ENCODE measurements at places on chromosomes 12 and 14.

- DNase-seq = no peak
Observed at GRCh38 chr12:101942250-101942605, 64.8 kb downstream of the DRAM1 start.

GRCh38 chr14:104600141-104600643 lies 4.4 kb downstream of the TMEM179 start:
- DNase-seq = no peak

DNA sequence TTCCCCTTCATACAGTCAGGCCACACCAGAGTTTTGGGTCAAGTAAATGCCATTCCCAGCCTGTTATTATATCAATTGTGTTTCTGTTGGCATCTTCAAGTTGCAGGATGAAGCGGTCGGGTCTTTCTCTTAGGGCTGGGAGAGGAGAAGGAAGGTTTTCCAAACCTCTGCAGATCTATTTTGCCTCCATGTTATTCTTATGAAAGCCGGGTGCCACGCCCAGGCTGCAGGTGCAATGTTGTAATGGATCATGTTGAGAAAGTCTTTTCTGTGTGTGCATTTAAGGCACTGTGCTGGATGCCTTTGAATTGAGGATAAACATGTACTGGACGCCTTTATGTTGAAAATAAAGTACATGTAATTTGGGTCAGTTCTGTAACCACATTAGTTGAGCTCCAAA lies 164.4 kb upstream of the HIF1A start:
- DNase-seq = no peak

DNA sequence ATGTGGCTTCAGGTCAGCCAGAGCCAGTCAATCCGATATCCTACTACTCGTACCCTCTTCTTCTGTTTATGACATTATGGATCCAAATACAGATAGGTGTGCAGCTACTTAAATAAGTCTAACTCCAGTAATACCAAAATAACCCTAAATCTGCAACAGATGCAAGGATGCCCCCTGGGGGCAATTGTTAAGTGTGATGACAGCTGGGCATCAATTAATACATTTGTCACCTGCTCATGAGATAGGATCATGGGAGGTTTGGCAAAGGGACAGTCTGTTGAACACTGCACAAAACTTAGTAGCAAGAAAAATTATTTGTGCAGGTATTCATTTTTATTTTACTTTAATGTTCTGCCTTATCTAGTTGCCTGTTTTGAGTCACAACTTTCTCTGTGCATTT lies 83.2 kb downstream of the SLC38A6 start:
- no peak for DNase-seq

GRCh38 chr12:22982635-22983034 lies 357.7 kb downstream of the ETNK1 start:
- no peak for DNase-seq

DNA sequence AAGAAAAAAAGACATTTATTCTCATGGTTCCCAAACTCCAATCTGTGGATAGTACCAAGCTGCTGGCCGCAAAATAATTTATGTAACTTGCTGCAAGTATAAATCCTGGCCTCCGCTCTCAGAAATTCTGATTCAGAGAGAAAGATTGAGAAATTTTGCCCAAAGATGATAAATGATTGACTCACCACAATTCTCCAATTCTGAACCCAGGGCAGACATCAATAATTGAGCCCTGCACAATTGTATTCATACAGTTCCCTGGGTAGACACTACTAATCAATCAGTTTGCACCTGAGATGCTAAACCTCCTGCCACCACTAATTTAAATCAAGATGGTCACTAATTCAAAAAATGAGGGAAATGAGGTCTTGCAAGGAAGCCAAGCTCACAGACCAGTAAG lies 38.2 kb downstream of the TRPV4 start:
- no peak for DNase-seq

DNA sequence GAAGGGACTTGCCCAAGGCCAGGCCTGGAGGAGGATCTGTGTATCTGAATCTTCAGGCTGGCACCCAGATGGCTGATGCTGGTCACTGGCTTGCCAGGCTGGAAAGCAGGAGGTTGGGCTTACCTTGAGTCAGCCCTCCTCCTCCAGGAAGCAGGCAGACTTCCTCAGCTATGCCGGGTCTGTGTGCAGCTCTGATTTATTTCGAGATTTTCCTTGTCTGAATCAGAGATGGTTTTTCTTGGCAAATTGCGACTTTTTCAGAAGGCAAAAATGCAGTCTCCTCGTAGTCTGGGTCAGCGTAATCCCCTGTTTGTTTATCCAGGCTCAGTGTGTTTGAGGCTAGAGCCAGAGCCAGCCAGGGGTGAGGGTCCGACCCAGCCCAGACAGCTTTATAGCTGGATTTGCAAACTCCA lies 48.9 kb downstream of the SMOC1 start:
- no peak for DNase-seq

- peak; percentile 74 for DNase-seq
Observed at GRCh38 chr12:6953442-6954315, 2.5 kb downstream of the PTPN6 start.

GRCh38 chr12:131682510-131682895 lies 28.4 kb upstream of the SFSWAP start:
- no peak for DNase-seq

DNA sequence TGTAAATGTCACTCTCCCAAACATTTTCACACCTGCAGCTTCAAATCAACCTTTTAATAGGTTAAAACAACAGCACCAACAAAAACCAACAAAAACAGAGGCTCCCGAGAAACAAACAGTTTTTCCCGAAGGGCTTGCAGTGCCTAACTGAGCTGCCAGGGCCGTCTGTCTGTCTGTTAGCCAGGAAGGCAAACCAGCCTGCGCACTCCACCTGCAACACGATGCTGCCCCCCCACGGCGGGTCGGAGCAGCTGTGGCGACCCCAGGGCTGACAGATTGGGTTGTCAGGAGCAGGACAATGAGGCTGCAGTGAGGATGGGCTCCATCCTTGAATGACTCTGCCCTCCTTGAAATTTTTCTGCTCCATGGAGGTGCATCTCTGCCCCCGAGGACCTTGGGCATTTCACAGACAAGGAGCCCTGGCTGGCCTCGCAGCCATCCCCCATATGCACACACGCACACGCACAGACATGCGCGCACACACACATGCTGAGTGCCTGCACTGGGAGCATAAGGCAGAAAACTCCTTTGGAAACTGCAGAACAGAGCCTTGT lies 2.6 kb downstream of the RTL1 start:
- DNase-seq = no peak

- no peak for DNase-seq
Observed at GRCh38 chr12:52630008-52630500, 11.7 kb upstream of the KRT73 start.

GRCh38 chr14:72869407-72870329 lies 24.2 kb downstream of the DPF3 start:
- DNase-seq = no peak

DNA sequence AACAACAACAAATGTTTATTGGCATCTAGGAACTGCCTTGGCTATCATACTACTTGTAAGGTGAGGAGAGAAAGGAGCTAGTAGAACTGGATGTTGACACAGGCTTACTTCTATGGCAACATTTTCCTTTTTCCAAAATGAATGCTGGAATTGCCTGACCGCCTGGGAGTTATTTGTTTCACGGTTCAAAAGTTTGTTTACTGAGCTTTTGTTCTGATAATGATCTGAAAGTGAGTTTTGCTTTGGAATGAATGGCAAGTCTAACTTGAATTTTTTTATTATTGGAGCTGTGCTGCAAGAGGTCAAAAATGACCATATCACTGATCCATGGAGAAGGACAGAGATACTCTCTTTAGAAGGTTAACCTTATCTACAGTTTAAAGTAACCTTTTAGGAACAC lies 183.5 kb upstream of the CAND1 start:
- DNase-seq = no peak

DNA sequence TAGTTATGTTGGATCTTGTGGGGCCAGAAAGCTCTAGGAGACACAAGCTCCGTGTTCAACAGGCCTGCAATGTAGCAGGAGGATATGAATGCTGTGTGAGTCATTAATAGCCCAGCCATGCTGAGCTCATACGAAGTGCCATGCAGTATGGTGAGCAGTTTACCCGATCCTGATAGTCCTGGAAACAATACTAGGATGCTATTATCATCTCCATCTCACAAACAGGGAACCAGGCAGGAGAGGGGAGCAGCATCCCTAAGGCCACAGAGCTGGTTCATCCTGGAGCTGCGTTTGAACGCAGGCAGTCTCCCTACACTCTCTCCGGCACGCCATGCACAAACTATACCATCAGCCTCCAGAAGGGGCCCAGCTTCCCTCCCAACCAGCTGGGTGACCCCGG lies 20.5 kb downstream of the TTC7B start:
- no peak for DNase-seq

DNA sequence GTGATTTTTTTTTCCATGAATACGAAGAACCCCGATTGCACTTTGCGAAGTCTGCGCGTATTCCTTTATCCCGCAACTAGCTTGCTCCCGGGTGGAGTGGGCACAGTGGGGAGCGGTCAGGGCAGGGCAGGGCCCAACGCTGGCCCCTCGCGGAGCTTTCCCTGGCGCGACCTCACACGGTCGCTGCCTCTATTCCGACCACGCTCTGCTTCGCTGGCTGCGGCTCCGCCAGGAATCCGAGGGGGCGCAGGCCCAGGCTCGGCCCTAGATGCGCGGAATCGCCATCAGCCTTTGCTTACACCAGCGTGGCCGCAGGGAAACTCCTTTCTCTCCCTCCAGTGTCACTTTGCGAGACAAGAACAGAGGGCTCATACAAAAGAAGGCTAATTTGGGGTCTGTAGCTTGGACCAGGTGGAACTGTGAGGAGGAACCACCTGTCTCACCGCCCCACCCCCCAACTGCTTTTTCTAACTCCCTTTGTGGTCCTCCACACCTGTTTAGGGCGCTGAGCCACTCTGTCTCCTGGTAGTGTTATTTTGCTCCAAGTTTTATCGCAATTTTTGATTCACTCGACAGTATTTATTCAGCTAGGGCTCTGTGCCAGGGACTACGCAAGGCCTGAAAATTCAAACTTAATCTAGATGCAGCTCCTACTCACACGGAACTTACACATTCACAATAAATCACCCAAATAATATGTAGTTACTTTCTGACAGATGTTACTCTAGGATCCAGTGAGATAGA lies 3.1 kb upstream of the NKX2-1 start:
- DNase-seq = no peak

GRCh38 chr14:80605536-80605935 lies 336.0 kb downstream of the CEP128 start:
- DNase-seq = no peak

- DNase-seq = no peak
Observed at GRCh38 chr12:38113991-38114390, 202.6 kb upstream of the ALG10B start.

DNA sequence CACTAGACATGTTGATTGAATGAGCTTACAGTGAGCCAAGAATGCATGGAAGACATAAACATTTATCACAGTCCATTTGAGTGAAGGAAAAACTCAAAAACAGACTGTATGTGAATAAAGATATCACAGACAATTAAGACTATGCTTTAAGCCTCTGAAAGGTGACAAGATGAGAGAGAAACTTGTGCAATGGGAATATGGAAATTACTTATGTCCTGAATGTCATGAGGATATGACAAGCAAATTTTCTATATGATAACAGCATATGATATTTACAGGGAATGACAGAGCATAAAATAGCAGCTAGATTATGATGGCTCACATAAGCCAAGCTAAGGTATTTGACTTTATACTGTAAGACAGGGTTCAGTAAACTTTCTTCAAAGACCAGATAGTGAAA lies 1153.1 kb upstream of the USP15 start:
- DNase-seq = no peak

DNA sequence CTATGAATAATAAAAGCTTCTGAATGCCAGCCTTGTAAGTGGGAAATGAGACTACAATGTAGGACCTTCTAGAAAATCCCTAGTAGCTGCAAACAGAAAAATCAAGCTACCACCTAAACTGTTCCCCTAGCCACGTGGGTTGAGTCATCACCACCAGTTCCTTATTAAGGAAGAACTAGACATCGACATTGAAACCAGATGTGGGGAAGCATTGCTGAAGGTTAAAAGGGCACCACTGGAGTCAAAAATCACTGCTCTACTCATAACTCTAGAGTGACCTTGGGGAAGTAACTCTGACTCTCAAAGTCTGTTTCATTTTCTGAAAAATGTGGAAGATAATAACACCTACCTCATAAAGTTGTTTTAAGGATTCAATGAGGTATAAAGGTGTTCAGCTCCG lies 9.4 kb upstream of the CNIH1 start:
- DNase-seq = no peak
